ENCODE measurements at places on chromosomes 5 and 9. TPM values are rescaled to one million over a fixed set of nuclear protein-coding genes. Genes with fewer than 3 reads are reported as not detected.

ROR2 gene
- 8.7 TPM for total RNA-seq

NMUR2 gene
- not detected for total RNA-seq

MBLAC2 gene
- total RNA-seq = 8.0 TPM

TAF1L gene
- total RNA-seq = not detected

IGFBPL1 gene
- not detected for total RNA-seq

SLC6A7 gene
- total RNA-seq = not detected

CDC20B gene
- not detected for total RNA-seq

CD14 gene
- total RNA-seq = 1.7 TPM

PCDHA8 gene
- not detected for total RNA-seq

OBP2B gene
- not detected for total RNA-seq

POU5F2 gene
- 0.61 TPM for total RNA-seq

CAAP1 gene
- 27.1 TPM for total RNA-seq

HRH2 gene
- total RNA-seq = not detected

SIT1 gene
- total RNA-seq = not detected

DELE1 gene
- 39.5 TPM for total RNA-seq

C9orf50 gene
- not detected for total RNA-seq

C5orf24 gene
- total RNA-seq = 44.1 TPM

C5orf22 gene
- 34.5 TPM for total RNA-seq

C9orf153 gene
- total RNA-seq = 0.33 TPM

FABP6 gene
- not detected for total RNA-seq

FOXD1 gene
- 78.6 TPM for total RNA-seq

NUDT12 gene
- 13.0 TPM for total RNA-seq

CCDC112 gene
- 6.5 TPM for total RNA-seq

FAM200C gene
- total RNA-seq = 1.6 TPM

PLAC8L1 gene
- not detected for total RNA-seq

FAT2 gene
- 137 TPM for total RNA-seq

SHISAL2B gene
- not detected for total RNA-seq

MARCHF11 gene
- total RNA-seq = not detected

KCNIP1 gene
- total RNA-seq = not detected

MAN1B1 gene
- total RNA-seq = 59.1 TPM

ARHGEF37 gene
- 35.2 TPM for total RNA-seq

SHOC1 gene
- 0.07 TPM for total RNA-seq

GKAP1 gene
- total RNA-seq = 0.50 TPM

ITGA1 gene
- 2.7 TPM for total RNA-seq

SPATA9 gene
- not detected for total RNA-seq

CA9 gene
- 3.4 TPM for total RNA-seq

SEMA6A gene
- total RNA-seq = 0.43 TPM

FSTL4 gene
- 3.7 TPM for total RNA-seq

NLN gene
- 37.0 TPM for total RNA-seq

FBP2 gene
- total RNA-seq = not detected

PCDHGA4 gene
- total RNA-seq = 1.0 TPM

ABO gene
- not detected for total RNA-seq

DOK3 gene
- total RNA-seq = 4.3 TPM

SLC25A2 gene
- 0.17 TPM for total RNA-seq

GFPT2 gene
- total RNA-seq = 0.83 TPM
